ENCODE measurements at places on chromosomes 16 and 17. TPM values are rescaled to one million over a fixed set of nuclear protein-coding genes. Genes with fewer than 3 reads are reported as not detected.
A peak's percentile ranks its signal among the peaks of the same experiment; 100 is the strongest.

The MYCBPAP gene
- 0.13 TPM for total RNA-seq

GRCh38 chr17:80214878-80215210 is 5.3 kb downstream of the SGSH start:
- no peak for DNase-seq

GRCh38 chr17:81806461-81807209 is 2.7 kb downstream of the GCGR start:
- no peak for DNase-seq

DNA sequence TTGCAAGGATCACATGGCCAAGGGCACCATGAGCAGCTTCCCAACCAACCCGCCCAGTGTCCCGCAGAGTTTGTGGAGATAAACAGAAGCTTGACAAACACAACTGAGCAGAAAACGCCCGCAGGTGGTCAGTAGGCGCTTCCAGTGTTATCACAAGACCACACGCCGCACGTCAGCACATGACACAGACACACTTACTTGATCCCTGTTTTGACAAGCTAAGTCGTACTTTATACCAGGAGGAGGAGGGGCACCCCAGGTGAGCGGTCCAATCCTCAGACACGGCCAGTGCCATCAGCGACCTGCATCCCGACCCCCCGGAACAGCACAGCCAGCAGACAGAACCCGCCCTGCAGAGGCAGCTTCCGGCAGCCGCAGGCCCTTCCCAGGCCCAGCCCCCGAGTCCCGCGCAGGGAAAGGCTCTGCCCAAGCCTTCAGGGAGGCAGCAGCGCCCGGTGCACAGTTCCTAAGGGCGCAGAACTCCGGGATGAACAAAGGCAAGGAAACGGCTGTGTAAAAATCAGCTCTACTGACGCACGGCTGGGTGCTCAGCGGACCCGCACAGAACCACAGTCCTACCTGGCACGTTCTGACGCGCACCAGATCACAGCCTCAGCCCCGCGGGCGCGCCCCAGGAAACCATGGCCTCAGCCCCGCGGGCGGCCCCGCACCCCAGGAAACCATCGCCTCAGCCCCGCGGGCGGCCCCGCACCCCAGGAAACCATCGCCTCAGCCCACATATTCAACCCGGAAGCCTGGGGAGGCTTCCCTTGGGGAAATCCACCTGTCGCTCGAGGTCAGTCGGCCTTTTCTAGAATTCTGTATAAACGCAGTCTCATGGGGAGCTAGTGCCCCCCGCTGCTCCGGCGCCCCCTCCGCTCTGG is 27.8 kb downstream of the AXIN1 start:
- DNase-seq, result no peak

DNA sequence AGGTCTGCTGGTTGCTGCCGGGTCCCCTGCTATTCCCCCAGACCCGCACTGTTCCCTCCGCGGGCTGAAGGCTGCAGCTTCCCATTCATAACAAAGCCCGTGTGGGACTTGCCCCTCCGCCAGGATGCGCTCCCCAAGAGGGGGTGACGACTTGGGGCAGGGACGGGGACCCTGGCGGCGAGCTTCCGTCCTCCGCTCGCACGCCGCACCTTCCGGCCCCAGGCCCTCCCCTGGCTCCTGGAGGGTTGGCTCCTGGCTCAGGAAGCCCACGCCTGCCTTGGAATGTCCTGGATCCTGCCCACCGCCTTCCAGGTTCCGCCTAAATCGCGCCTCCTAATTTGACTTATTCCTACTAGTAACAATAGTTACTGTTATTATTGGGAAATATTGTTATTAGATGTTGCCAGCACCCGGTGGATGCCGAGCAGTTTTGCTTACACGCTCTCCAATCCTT is 1.1 kb upstream of the TFAP4 start:
- peak; percentile 80 for DNase-seq

DNA sequence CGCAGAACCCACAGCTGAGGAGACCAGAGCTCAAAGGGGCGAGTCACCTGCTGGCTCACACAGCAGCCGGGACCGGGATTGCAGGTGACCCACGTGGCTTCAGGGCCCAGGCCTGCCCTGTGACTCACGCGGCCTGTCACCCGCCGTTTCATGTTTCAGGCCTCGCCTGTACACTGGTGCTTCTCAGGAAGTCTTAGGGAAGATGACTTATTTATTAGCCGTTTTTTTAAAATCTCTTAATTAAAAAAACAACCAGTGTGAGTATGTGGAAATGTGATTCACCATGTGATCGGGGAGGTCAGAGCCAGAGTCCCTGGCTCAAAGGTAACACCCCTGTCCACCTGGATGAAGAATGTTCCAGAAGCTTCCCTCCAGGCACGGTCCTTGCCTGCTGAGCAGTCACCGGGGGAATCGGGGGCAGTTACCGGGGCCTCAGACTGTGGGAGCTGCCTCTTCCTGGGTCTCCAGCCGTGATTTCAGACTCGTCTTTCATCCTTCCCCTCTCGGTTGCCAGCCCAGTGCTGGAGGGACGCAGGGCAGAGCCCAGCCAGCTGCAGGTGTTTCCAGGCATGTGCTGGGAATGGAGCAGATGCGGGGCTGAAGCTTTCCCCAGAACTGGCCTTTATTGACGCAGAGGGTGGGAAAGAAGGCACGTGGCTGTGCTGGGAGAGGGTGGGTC is 49.3 kb downstream of the CMIP start:
- no peak for DNase-seq

- no peak for DNase-seq
Observed at GRCh38 chr16:87790292-87791100, 24.7 kb upstream of the KLHDC4 start.

DNA sequence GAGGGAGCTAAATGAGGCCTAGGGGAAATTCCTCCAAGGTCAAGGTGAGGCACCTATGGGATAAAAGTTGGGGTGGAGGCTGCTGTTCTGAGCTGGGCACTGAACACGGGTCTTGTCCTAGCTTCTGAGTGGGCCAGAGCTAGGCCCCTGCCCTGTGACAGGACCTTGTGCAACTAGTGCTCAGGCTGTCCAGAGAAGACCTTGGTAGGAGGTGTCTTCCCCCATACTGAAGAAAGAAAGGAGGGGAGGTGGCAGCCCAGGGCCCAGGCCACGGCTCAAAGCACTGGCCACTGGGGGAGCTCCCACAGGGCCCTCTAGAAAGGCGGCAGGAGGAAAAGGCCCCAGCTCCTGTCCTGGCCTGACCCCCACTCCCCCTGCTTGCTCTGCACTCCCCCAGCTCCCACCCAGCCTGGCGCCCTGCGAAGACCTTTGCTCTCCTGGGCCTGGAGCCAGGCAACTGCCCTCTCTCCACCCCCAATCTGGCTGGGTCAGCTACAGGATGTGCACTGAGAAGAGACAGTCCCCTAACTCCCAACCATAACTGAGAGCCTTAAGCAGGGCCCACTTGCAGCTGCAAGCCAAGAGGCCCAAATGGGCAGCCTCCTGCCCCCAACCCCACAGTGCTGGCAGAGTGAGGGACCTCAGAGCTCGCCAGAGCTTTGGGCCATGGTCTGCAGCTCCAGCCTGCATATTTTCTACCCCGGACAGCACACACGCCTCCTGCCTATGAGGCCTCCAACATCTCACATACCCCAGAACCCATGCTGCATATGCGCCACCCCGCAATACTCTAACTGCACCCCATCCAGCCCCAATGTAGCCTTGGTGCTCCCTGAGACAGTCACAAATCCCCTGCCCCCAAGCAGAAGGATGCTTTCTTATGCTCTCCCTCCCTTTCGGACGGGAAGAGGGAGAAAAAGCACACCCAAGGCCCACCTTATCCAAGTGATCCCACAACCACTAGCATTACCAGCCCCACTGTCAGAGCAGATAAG is 15.3 kb downstream of the HSD11B2 start:
- no peak for DNase-seq

GRCh38 chr16:12398029-12398682 is 405.5 kb downstream of the CPPED1 start:
- no peak for DNase-seq

GRCh38 chr17:67132366-67132765 is 88.0 kb downstream of the CACNG1 start:
- DNase-seq, result no peak

- no peak for DNase-seq
Observed at GRCh38 chr16:5252791-5253190, 155.2 kb upstream of the EEF2KMT start.

GRCh38 chr16:79595931-79596450 is 4.5 kb downstream of the MAF start:
- DNase-seq, result no peak

DNA sequence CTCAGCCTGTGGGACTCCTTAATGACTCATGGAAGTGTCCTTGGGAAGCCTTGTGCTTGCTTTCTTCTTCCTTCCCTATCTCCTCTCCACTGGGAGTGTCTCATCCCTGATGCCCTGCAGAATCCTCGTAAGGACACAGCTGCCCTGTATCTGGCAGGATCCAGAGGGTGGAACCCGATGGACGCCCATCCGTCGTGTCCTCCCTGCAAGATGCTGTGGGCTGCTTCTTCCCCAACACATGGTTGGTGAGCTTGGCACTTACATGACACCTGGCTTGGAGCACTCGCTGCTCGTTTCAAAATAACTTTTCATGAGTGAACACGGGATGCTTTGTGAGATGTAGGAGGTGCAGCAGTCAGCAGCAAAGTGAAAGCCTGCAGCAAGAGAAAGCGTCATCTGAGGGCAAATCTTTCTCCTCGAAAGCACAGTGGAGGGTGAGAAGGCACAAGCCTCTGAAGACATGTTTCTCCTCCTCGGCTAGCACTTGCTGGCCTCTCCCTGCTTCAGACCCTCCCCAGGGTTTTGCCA is 3.3 kb downstream of the CCL15 start:
- no peak for DNase-seq

DNA sequence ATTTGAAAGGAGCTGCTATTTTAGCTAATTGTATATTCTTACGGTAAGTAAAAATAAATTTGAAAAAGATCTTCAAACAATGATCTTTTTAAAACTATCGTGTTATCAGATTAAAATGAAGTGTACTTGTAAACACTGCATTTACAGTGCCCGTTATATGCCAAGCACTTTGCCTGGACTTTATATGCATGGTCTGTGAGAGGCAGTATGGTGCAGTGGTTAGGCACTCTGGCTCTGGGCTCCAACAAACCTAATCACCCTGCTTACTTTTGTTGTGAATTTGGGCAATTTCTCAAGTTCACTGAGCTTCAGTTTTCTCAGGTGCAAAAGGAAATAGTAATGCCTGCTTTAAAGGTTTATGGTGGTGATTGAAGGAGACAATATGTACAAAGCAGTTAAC is 1.4 kb downstream of the PMP22 start:
- no peak for DNase-seq

The ASPHD1 gene
- total RNA-seq, result 0.38 TPM

DNA sequence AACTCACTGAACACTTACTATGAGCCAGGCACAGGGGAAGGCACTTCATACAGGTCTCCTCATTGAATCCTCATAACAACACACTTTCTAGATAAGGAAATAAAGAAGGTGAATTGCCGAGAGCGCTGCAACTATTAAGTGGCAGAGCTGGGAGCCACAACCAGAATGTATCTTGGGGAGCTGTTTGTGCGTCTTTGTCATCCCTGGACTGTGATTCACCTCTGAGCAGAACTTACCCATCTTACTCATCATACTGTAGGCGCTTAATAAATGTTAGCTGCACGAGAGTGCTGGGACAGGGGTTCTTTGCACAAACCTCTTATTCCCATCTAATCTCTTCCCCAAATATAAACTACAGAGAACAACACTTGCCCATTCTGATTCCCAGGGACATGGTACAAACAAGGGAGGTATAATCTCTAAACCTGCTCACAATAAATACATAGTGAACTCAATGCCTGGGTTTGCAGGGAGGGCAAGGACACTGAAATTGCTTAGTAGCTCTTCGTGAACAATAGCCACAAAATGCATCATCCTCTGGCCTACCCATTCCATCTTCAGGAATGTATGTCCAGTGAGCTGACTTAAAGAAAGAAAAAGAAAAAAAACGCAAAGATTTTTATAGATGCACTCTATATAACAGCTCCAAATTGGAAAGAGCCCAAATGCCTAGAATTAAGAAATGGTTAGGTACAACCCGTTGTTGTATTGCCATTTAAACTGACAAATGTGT is 43.0 kb downstream of the MYO18A start:
- no peak for DNase-seq

- no peak for DNase-seq
Observed at GRCh38 chr16:70804153-70804733, 3.3 kb upstream of the VAC14 start.

The BICDL2 gene
- not detected for total RNA-seq

- no peak for DNase-seq
Observed at GRCh38 chr16:8686031-8686621, 11.7 kb downstream of the ABAT start.

DNA sequence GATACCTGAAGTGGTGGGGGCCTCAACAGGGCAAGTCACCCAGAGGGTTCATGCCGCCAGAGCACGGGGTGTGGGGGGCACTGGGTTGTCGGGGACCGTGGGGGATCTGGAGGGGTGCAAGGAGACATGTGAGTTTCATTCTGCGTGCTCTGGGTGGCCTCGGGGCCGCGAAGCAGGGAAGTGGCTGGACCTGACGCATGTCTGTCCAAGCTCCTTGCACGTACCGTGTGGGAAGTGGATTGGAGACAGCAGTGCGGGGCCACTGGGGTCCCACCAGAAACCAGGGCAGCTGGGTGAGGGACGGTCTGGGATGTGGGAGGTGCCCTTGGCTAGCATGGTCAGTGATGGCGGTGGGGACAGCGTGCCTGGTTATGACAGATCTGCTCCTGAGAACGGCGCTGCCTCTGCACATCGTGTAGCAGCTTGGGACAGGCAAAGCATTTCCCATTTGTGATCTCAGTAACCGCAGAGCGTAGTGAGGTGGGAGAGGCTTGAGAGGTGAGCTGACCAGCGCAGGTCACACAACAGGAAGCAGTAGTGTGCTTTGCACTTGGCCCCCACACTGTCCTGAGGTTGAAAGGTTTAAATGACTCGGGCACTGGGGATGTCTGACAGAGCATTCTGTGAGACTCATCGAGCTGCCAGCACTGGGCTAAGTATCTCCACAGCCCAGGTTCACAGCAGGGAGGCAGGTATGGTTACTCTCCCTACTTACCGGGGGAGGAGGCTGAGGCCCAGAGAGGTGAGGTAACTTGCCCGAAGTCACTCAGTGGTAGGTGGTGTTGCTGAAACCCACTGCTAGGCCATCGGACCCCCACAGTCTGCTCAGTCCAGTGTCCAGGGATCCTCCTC is 114.4 kb downstream of the SOCS1 start:
- no peak for DNase-seq

GRCh38 chr17:74803971-74804370 is 27.8 kb upstream of the NAT9 start:
- no peak for DNase-seq

GRCh38 chr16:4968879-4969483 is 10.9 kb downstream of the SEC14L5 start:
- DNase-seq, result no peak

The GAS7 gene
- total RNA-seq, result 75.9 TPM
